ENCODE measurements at places on chromosomes 1 and 21.
A peak's percentile ranks its signal among the peaks of the same experiment; 100 is the strongest.

DNA sequence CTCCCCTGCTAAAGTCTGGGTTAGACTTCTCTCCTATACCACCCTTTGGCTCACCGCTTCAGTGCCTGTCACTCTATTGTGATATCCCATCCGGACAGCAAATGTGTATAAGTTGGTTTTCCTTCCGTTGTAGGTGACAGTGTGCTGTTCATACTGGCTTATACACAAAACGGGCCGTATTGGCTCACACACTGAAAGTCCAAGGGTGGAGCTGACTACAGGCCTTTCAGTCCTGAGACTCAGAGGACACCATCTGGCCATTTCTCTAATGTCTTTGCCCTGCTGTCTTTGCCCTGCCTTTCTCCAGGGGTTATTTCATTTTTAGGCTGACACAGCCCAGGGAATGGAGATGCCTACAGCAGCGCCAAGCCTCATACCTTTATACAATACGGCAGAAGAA lies 90.7 kb downstream of the URB2 start:
- no peak for DNase-seq

DNA sequence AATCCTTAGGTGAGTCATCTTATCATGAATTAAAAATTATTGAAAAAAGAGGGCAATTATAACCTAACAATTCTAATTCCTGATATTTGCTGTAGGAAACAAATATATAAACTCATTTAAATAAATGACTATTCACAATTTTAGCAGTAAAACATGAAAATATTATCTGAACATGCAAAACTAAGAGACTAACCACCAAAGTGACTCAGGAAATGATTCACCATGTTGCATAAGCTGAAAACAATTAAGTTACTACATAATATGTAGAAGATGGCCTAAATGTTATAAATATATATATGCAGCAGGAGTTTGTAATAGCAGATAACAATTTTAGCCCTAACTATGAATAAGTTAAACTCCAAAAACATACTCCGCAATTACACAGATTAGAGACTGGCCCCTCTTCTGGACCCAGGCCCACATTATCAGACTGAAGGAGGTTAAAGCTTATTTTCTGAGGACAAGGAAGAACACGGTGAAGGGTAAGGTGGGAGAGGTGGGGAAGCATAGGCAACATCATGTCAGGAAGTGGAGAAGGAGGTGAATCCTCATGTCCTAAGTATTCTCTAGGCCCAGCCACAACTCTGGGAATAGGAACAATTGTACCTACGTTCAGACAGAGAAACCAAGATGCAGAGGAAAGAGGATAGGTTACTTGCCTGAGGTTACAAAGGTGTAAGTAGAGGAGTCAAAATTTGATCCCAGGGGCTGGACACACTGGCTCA lies 15.6 kb upstream of the AIM2 start:
- DNase-seq, result no peak

GRCh38 chr21:18368205-18368604 lies 35.4 kb downstream of the TMPRSS15 start:
- DNase-seq, result no peak

GRCh38 chr21:43975469-43976098 lies 36.5 kb upstream of the TRAPPC10 start:
- DNase-seq, result peak; percentile 91

GRCh38 chr1:219325368-219325742 lies 151.7 kb downstream of the LYPLAL1 start:
- no peak for DNase-seq

GRCh38 chr1:3053986-3054385 lies 15.0 kb upstream of the PRDM16 start:
- DNase-seq, result no peak

DNA sequence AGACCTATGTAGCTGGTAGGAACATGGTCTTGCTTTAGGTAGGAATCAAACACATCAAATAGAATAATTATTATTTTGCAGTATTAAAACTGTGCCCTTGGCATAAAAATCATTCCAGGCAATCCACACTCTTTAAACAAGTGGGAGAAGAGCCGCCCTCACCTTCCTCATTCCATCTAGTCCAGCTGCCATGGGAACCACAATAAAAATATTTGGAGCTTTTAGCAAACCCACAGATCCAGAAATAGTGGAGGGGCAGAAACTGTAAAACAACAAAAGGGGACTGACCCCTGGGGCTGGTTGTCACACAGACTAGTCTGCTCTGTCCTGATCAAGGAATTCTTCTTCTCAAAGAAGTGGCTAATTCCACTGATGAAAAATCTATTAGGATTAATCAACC lies 61.6 kb downstream of the PTPRC start:
- DNase-seq, result no peak

GRCh38 chr1:1421147-1421906 lies at the start of gene ANKRD65:
ANKRD65 (minus strand) TSS chr1:1421276; CDS start chr1:1421005, 271 bp downstream.
- no peak for DNase-seq

- DNase-seq, result no peak
Observed at GRCh38 chr1:226433341-226433720, 25.4 kb upstream of the PARP1 start.

- no peak for DNase-seq
Observed at GRCh38 chr1:102002057-102002456, 5.3 kb upstream of the OLFM3 start.

- DNase-seq, result no peak
Observed at GRCh38 chr1:29243023-29243870, 6.9 kb downstream of the PTPRU start.

- no peak for DNase-seq
Observed at GRCh38 chr1:226964611-226965486, 24.8 kb downstream of the COQ8A start.

GRCh38 chr1:55828044-55828443 lies 612.9 kb upstream of the USP24 start:
- DNase-seq, result no peak

DNA sequence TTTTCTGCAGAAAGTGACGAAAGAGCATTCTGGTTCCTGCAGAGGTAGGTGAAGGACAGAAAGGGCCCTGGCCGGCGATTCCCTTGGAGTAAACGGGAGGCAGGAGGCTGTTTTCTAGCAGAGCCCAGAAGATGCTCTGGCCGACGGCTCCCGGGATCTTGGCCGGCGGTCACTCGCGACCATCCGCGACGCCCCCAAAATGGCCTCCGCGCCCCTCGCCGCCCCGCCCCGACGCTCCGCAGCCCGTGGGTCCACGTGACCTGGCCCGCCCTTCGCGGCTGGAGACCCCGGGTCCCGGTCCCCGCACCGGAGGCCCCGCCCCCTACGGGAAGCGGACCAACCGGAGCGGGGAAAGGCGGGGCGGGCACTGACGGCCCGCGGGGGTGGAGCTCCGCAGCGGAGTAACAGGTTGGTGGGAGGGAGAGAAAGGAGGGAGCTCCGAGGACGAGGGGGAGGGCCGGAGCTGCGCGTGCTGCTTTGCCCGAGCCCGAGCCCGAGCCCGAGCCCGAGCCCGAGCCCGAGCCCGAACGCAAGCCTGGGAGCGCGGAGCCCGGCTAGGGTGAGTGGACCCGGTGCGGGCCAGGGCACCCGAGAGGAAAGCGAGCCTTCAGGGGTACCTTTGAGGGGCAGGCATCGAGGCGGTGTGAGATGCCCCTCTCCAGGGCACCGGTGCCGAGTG lies at the start of gene CGN:
TSS of gene CGN (plus strand) at position 431 of the 679 bp plus-strand sequence. CDS start 7,133 bp downstream, outside the sequence.
- DNase-seq, result peak; percentile 86

- no peak for DNase-seq
Observed at GRCh38 chr1:117188816-117189437, 21.8 kb downstream of the VTCN1 start.

DNA sequence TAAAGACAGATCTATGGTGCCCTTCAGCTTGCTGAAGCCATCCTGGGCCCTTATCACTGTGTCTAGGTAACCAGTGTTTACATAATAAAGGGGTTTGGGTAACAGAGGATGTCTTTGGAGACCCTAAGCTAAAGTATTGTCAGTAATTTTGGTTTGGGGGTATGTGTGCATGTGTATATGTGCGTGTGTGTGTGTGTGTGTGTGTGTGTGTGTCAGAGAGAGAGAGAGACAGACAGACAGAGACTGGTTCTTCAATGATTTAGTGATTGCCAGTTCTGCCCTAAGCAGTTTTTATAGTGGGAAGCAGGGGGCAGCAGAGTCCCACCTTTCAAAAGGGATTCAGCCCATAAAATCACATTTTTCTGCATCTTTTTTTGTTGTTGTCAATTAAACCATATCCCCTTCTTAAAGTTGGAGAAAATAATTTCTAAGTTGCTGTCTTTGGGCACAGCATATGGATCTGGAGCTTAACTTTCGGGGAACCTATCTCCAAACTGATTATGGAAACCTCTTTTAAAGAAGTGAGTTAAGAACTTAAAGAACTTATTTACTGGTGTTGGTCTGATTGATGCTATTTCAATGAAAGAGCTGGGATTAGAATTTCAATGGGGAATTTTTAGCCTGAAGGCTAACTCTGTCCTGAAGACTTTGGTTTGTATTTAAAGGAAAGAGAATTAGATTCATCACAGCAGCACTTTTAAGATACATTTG lies 51.1 kb downstream of the ZNF326 start:
- DNase-seq, result peak; percentile 51

DNA sequence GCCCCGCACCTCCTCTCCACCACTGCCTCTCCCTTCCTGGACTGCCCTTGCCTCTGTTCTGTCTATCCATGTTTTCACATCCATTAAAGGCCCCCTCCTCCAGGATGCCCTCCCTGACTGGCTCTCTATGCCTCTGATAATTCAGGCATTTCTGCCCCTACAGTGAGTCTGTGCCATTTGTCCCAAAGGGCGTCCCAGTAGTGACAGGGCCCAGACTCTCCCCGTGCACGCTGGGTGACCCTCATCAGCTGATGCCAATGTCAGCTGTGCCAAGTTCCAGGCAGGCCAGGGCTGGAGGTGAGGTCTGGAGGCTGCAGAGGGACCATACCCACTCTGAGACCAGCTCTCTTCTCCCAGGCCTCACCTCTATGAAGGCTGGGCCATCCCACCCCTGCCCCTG lies 3.2 kb upstream of the PLEKHG5 start:
- no peak for DNase-seq

- peak; percentile 32 for DNase-seq
Observed at GRCh38 chr1:157969697-157970485, 23.6 kb upstream of the KIRREL1 start.

- no peak for DNase-seq
Observed at GRCh38 chr1:230020451-230020850, 46.6 kb upstream of the GALNT2 start.

GRCh38 chr1:184604152-184604900 lies 150.3 kb downstream of the EDEM3 start:
- no peak for DNase-seq

DNA sequence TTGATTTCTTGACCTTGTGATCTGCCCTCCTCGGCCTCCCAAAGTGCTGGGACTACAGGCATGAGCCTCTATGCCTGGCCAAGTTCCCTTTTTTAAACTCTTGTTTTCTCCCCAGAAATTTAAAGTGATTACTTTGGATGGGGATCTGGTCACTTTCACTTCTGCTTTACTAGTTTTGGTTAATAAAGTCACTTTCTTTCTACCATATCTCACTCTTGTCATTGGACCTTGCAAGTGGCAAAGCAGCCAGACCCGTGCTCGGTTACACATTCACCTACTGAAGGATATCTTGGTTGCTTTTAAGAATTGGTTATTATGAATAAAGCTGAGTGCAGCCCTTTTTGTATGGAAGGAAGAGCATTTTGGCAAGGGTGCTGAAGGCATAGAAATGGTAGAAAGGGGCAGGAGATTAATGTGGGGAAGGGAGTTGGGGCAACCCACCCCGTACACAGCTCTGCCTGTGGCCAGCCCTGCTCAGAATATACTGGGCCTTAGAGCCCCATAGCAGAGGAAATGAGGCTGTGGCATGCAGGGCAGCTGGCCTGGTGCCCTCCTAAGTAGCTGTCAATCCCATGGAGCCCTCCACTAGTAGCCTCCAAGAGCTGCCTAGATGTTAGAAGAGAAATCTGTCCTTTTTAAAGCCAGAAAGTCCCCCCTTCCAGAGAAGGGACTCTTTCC lies 40.7 kb downstream of the CD2 start:
- DNase-seq, result no peak

DNA sequence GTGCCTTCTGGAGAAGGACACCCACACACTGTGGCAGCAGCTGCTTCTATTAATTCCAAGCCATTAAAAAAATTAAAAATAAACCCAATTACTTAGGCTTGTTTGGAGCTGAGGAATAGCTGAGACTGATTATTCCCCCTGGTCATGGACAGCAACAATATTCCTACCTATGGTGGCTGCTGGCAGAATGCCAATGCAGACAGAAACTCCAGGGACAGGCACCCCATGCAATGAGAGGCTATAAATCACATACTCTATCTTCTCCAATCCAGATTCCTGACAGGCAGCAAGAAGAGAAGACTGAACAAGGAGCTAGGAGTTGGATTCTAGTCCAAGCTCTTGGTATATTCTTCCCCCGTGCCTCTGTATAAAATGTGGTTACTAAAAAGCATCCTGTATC lies 275.4 kb upstream of the BEND5 start:
- no peak for DNase-seq

- no peak for DNase-seq
Observed at GRCh38 chr1:185534801-185535200, 199.4 kb upstream of the HMCN1 start.

GRCh38 chr21:33069994-33070743 lies at the start of gene OLIG1:
OLIG1 (plus strand) TSS chr21:33070141; CDS start chr21:33070247, 106 bp downstream.
- peak; percentile 48 for DNase-seq

GRCh38 chr1:98086156-98086555 lies 165.3 kb upstream of the DPYD start:
- DNase-seq, result no peak

- no peak for DNase-seq
Observed at GRCh38 chr1:21655259-21655658, 13.9 kb downstream of the RAP1GAP start.

GRCh38 chr1:952201-952600 lies 6.9 kb downstream of the NOC2L start:
- no peak for DNase-seq

- DNase-seq, result no peak
Observed at GRCh38 chr1:89954401-89954800, 40.5 kb upstream of the ZNF326 start.

DNA sequence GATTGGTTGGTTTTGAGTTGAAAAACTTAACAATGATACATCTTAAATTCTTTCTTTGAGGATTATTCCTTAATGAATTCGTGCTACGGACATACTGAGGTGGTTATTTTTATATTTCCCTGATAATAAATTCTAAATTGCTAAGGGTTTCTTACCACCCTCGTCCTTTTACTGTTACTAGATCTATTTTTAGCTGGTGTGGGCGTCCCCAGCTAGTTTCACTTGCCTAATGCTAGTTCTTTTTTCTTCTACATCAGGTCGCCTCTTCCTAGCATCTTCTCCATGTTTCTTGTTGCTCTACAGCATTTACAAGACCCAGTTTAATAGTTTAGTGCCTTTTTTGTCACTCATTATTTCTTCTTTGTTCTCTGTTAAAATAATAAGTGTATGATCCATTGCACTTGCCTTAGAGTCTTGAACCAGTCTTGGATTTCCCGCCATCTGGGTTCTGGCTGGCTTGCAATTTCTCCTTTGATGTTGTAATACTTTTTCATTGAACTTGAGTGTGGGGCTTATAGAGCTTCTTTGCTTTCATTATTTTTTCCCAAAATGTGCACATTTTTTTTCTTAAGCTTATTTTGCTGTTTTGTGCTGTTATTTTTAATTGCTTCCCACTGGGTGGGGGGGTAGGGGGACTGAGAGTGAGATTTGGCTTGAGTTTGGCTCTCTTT lies 677 bp upstream of the HSD11B1 start:
- peak; percentile 30 for DNase-seq

GRCh38 chr1:168053681-168054080 lies 83.0 kb downstream of the GPR161 start:
- no peak for DNase-seq

- DNase-seq, result no peak
Observed at GRCh38 chr1:109918671-109919070, 8.0 kb downstream of the CSF1 start.
